ENCODE measurements at places on chromosomes 5 and 9.

- DNase-seq = no peak
These were observed 8.9 kb upstream of the PCAT7 start for GRCh38 chr9:94545940-94546339.

- no peak for DNase-seq
These were observed 93.7 kb upstream of the GDNF start for GRCh38 chr5:37933576-37933975.

- DNase-seq = no peak
These were observed 24.4 kb upstream of the COL5A1 start for GRCh38 chr9:134617246-134617645.

GRCh38 chr9:93205045-93205768, 21.3 kb downstream of the WNK2 start:
- DNase-seq = peak; percentile 15

- no peak for DNase-seq
These were observed 379.3 kb downstream of the KDM4C start for GRCh38 chr9:7137040-7137439.

GRCh38 chr9:134593286-134594077, 48.1 kb upstream of the COL5A1 start:
- no peak for DNase-seq

- DNase-seq = no peak
These were observed 39.7 kb upstream of the GABRP start for GRCh38 chr5:170743876-170744212.

- DNase-seq = no peak
These were observed 114.2 kb upstream of the FST start for GRCh38 chr5:53366245-53366644.

DNA sequence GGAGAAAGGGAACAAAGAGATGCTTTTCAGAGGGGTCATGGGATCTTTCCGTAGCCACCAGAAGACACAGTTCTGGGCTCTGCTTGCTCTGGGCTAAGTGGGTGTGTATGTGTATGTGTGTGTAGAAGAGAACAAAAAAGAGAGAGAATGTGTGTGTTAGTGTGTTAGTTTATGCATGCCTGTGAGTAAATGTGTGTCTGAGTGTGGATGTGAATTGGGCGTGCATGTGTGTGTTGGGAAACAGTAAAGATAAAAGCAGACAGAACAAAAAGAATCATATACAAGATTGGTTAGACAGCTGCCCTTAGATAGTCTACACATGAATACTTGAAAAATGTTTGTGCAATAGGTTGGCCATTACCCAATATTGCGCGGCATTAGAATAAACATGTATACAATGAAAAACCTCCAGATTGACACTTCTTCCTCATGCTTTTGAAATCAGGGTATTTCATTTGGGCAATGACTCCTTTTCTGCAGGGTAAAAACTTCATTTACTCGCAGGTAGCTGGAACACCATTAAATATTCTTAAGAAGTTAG, 36.5 kb upstream of the HSPA9 start:
- DNase-seq = no peak

DNA sequence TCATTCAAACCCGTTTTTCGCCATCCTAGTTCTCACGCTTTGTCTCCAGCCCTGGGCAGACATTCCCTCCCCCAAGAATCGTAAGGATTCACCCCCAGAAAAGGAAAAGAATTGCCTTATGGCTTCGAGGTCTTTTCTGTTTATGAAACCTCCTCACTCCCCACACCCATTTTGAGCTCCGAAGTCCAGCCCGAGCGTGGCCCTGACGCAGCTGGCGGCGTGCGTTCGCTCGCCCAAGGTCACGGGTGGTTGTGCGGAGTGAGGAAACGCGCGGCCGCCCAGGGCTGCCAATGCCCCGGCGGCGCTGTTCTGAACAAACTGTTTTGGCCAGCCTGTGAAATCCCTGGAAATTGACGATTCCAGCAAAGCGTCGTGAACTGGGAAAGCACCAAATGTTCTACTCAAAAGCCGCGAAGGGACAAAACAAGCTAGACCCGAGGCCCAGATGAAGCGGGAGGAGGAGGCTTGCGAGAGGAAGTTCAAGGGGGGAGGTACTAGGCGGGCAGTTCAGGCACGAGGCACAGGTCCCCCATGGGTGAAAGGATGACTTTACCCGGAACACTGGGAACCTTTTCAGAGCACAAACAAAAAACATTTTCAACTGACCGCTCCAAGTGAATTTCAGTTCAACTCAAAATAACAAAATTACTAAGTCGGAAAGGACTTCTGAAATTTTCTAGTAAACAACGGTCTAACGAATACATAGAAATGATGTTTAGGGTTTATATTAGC, 683 bp upstream of the ZFAND5 start:
- DNase-seq = peak; percentile 72

GRCh38 chr5:174589011-174589410, 135.4 kb upstream of the MSX2 start:
- no peak for DNase-seq

- DNase-seq = no peak
These were observed 20.1 kb upstream of the ZNF622 start for GRCh38 chr5:16485656-16486055.

GRCh38 chr9:123893831-123894460, 36.0 kb downstream of the DENND1A start:
- DNase-seq = no peak

DNA sequence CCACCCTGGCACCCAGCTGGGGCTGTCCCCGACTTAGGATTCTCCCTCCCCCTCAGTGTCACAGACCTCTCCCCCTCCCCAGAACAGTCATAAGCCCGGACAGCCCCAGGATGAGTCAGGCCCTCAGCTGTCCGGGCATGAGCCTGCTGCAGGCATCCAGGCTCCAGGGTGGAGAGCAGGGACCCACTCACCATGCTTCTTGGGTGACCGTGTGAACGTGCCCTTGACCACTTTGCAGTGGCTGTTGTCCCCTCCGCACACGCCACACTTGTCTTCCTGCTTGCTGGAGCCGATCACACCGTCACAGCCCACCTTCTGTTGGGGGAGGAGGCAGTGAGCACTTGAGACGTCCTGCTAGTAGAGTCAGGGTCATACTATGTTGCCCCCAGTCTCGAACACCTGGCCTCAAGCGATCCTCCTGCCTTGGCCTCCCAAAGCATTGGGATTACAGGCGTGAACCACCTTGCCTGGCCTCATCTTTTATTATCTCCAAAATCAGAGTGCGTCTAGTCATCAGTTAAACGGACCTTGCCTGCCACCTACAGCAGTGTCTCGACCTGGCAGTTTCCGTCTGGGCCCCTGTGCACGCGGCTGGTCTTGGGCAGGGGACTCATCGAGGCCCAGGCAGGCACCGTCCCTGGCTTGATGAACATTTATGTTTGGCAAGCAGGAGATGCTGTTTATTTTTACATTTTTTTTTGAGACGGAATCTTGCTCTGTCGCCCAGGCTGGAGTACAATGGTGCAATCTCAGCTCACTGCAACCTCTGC, 72.6 kb downstream of the ZNF354C start:
- no peak for DNase-seq

DNA sequence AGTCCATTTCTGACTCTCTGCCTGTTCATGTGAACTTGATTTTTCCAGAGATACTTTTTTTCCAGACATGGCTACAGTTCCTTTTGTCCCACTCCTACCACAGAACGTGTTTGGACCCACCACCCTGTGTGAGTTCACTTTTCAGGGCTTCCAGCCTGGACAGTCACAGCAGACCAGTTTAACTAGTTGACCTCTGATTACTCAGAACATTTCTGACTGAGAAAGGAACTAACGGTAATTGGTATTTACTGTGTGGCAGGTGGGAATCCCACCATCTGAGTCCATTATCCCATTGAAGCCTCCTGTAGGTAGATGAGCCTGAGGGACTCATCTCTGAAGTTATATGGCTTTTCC, 210.1 kb downstream of the GOLPH3 start:
- no peak for DNase-seq

- DNase-seq = no peak
These were observed 301.1 kb downstream of the CYLC2 start for GRCh38 chr9:103296189-103296588.

DNA sequence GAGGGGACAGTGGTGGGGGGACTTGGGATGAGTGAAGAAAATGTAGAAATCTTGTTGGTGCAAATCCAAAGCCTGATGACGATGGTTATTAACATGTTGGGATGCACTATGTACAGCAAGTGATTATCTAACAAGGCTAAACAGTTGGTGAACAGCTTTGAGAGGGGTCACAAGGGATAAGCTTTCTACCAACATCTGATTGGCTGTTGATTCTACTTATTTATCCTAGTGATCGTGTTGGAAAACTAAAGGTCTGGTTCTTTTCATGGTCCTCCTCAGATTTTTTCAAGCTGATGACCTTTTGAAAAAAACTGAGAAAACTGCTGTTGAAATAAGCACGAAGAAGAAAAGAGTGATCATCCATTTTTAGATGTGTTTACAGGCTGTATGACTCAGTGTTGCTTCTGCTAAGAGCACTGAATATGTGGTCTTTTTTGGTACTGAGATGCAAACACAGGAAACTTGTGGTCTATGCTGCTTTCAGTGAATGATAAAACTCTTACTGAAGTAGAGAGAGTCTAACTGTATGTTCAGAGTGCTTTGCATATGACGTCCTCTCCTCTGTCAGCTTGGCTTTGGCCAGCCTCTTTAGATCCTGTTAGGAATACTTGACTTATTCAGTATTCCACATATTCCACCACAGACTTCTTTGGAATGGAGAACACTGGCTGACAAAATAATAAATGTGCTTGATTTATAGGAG, 174.8 kb downstream of the SLF1 start:
- DNase-seq = peak; percentile 45

- no peak for DNase-seq
These were observed 139.3 kb downstream of the PAX5 start for GRCh38 chr9:36894695-36895310.

GRCh38 chr9:130896233-130897014, at the start of gene QRFP:
QRFP (minus strand) TSS chr9:130896812; CDS start chr9:130893838, 2,974 bp downstream.
- no peak for DNase-seq

GRCh38 chr5:173902334-173902733, 14.2 kb downstream of the CPEB4 start:
- DNase-seq = no peak

DNA sequence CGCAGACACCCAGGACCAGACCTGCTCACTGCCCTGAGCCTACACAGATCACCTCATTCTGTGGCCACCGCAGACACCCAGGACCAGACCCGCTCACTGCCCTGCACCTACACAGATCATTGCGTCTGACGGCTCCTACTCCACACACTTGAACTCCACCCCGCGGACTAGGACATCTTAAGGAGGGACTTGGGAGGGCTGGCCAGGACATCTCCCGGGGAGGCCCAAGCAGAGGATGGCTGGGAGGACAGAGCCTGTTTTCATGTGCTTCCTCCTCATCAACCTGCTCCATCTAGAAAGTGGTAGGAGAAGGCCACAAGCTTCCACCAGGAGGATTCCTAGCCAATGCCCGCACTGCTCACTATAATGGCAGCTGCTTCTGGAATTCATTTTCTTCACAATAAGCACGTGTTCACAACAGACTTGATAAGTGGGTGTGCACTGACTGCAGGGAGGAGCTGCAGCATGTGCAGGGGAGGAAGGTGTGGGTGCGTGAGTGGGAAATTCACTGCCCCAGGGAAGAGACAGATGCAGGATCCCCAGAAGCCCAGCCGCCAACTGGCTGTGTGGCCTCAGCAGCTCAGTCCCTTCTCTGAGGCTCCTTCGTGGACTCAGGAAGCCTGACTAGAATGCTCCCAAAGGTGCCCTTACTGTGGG, 64.8 kb downstream of the AK8 start:
- no peak for DNase-seq

DNA sequence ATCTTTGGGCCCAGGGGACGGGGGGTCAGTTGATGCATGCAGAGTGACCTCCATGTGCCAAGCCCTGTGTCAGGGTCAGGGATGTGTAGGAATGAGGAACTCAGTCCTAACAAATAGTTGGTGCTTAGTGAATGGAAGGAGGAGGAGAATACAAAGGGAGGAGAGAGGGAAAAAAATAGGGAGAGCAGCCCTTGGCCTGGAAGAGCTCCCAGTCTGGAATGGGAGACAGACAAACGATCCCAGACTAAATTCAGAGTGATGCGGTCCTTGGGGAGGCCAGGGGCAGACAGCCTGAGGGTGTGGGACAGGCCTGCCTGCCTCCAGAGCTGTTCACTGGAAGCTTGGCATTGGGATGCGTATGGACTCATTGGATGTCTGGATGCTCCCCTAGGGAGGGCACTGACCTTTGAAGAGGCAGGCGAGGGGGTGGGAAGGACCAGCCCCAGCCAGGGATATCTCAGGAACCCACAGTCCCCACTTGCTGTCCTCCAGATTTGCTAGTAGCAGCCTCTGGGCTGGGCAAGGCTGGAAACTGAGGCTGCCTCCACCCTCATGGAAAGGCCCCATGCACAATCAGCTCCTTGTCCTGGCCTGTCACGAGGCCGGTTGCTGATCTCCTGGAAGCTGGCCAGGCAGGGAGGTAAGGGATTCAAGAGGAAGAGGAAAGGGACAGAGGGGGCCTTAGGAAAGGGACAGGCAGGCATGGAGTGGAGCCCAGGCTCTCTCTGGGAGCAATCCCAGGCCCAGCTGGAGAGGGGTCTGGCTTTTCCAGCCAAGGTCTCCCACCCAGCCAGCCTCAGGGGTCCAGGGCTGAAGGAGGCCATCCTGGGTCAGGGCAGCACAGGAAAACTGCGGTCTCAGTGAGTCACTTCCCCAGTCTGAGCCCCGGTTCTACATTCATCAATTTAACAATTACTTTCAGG, 69.0 kb upstream of the GGTA1 start:
- DNase-seq = no peak

GRCh38 chr9:88659126-88659525, 124.1 kb downstream of the NXNL2 start:
- no peak for DNase-seq

DNA sequence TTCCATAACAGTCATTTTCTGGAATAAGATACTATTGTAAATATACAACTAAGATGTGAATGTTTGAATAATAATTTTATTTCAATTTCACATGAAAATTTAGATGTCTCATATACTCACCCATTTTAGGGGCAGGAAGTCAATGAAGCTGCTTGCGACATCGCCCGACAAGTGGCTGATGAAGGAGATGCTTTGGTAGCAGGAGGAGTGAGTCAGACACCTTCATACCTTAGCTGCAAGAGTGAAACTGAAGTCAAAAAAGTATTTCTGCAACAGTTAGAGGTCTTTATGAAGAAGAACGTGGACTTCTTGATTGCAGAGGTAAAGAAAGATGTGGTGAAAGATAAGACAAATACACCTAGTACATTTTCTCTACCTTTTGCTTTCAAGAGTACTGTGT, 8.6 kb downstream of the BHMT start:
- peak; percentile 14 for DNase-seq

DNA sequence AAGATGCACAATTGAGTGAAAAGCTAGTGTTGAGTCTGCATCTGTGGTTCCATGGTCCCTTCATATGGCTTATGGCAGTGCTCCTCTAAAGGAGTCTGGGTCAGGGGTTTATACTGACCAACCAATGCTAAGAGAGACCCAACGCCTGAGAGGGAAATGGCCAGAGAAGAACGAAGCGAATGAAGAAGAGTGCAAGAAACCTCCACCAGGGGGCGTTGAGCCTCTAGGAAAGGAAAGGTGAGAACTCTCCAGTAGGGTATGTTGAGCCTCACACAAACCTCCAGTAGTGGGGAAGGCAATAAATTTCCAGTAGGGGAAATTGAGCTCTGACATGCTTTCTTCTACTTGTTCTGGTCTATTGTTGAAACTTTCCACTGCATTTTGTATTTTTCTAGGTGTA, 470.6 kb downstream of the PRDM9 start:
- DNase-seq = peak; percentile 32

GRCh38 chr5:165086465-165086864, 1581.0 kb downstream of the MAT2B start:
- no peak for DNase-seq

Data from activated CD8-positive, alpha-beta T cell treated with anti-CD3 and anti-CD28 coated beads for 36 hours (primary cell).